ENCODE measurements at places on chromosomes 4 and X.

DNA sequence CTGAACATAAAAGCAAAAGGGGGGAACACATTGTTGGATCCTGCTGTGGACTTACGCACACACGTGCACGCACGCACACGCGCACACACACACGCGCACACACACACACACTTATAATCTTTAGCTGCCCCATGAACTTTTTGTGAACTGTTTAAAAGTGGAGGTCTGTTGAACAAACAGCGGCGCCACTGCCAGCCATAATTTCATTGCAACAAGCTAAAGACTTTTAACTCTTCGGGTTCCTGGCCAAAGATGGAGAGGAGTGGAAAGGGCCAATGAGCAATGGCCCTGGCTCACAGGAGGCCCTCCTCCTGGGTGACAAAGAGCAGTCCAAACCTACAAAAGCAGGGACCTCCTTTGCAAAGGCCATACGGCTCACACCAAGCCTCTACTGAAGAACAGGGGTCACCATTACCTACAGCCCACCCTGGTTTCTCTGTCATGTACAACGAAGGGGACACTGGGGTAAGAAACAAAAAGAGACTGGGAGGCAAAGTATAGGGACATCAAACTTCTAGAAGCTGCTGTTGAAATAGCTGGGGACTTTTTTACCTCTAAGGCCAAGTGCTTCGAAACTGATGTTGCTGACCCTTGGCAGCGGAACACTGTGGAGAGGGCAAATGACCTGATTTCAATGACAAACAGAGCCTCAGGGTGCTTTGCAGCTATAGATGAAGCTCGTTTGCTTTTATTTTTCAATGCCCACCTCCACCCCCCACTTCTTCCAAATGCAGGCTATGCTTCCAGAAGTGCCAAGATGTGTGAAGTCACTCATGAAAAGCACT lies 16.7 kb downstream of the BCOR start:
- DNase-seq: no peak

GRCh38 chr4:144104509-144105130 lies 35.9 kb downstream of the GYPA start:
- no peak for DNase-seq

DNA sequence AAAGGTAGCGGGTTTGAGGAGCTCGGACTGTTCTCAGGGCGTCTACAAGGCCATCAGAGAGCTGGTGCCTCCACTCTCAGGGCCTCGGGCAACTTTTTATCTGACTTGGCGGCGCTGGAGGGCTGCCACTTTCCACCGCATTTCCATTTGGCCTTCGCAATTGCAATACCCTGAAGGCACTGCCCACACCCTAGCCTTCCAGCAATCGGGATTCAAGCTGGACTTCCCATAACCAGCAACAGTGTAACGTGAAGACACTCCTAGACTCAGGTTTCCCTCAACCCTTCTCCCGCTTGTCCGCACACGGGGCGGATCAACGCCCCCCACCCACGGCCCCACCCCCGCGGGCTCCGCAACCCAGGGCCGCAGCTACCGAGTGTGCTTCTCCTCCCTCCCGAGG lies 50.2 kb upstream of the BCOR start:
- no peak for DNase-seq

GRCh38 chrX:120790552-120790951 lies 85.1 kb downstream of the CT47B1 start:
- no peak for DNase-seq

DNA sequence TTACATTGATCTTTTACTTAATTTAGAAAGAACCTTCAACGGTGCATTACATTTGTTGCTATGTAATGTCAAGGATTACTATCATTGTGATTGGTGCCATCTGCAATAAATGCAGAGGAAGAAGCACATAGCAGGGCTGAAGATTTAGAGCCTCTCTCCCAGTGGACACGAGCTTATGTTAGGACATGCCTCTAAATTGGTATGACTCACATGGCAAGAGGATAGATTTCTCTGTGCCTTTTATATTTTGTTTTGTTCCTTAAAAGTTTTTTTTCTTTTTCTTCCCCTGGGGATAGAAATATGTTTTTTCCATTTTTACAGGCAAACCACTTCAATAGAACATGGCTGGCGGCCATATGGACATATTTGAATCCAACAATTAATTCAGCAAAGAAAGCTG lies 205.0 kb upstream of the HAND2 start:
- DNase-seq: no peak

DNA sequence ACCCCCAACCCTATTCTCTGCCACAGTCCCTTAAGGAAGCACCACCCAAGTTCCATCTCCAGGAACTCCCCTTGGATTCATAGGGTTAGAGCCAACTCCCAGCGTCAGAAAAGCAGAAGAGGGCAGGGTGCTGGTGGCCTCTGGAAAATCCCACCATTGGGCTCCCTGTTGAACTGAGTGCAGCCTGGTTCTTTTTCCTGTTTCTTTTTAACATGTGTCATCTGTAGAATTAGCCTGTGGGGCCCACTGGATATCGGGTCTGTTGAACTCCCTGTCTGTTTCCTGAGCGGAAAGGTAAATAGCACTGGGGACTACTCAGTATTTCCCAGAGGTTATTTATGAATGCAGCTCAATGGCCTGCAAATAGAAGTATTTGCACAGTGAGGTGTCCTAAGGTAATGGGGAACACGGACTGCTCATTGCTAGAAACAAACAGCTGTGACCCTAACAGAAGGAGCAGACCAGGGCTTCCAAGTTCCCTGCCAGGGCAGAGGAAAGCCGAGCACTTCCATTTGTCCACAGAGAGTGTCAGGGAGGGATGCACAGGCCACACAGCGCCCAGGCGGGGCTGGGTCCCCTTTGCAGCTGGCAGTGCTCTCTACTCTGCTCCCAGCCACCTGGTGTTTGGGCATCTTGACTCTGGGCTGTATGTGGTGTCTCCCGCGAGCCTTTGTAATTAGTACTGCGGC lies 102.6 kb downstream of the FHDC1 start:
- no peak for DNase-seq

GRCh38 chr4:3485011-3485791 lies 22.1 kb downstream of the DOK7 start:
- DNase-seq: no peak

- DNase-seq: no peak
Observed at GRCh38 chr4:82524570-82525152, 37.1 kb downstream of the TMEM150C start.

GRCh38 chrX:110450050-110450449 lies 91.4 kb downstream of the RTL9 start:
- peak; percentile 38 for DNase-seq

DNA sequence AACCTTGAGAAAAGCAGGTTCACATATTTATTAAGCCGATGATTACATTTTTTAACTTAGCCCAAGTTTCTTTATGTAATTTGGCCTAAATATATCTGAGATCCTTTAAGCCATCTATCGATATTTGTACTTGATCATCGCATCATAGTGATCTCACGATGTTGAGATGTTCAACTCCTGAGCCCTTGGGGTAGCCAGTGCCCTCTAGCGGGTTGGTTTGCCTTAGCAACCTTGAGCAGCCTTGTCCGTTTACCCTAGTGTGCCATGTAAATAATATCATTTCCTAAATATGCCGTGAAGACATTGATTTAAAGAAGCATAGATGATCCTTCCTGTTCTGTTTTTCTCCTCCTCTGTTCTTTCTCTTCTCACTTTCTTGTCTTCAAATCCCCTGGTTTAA lies 432.2 kb downstream of the RPA4 start:
- no peak for DNase-seq

DNA sequence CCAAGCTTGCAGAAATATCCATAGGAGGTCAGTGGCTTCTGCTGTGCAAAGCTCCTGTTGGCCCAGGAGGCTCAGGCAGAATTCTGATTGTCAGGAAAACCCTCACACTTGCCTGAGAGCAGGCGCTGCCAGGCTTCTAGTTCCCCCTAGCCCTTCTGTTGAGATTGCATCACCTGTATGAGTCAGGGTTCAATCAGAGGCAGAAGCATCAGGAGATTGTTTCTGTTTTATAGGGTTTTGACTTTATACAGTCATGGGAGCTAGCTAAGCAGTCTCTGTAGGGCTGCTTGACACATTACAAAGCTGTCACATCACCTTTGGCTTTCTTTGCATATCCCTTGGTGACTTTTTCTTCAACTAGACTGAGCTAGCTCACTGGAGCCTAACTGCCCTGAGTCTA lies 27.8 kb downstream of the DIPK2B start:
- DNase-seq: no peak

GRCh38 chrX:123964156-123964834 lies 2.8 kb downstream of the STAG2 start:
- DNase-seq: no peak

- no peak for DNase-seq
Observed at GRCh38 chr4:125346616-125347015, 31.9 kb downstream of the FAT4 start.

DNA sequence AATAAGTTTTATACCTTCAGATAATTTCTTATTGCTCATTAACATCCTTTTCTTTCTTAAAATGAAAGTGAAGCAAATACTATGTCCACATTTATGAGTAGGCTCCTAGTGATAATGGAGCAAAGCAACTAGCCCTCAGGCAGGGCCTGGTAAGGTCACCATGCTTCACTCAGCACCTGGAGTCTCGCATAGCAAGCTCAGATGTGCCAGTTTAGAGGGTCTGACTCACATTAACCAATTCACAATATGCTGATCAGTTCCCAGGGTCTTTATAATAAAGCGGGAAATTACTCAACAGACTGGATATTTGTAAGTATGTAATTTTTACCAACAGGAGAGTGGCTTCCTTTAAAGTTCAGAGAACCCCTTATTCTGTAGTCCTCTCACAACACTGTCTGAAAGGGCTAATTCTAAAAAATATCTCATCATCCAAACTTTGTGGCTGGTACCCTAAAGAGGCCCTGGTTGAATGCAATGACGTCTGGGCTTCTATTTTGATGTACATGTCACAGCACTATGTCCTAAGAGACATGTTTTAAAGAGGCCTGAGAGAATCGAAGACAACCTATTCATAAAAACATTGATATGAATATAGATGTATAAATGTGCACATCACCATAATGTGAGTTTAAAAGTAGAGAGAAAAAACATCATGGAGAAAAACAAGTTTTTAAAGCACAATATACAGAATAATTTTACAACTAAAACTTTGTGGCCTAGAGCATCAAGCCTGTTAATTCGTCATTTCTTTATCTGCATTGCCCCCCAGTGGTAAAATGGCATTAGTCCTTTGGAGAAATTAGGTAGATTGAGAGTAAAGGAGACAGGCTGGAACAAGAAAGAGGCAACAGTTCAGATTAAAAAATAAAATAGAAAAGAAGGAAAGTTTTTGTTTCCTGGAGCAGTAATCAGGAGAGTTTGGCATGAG lies 44.3 kb downstream of the IL21 start:
- peak; percentile 12 for DNase-seq

GRCh38 chr4:2301225-2301642 lies 39.3 kb upstream of the MXD4 start:
- DNase-seq: no peak

DNA sequence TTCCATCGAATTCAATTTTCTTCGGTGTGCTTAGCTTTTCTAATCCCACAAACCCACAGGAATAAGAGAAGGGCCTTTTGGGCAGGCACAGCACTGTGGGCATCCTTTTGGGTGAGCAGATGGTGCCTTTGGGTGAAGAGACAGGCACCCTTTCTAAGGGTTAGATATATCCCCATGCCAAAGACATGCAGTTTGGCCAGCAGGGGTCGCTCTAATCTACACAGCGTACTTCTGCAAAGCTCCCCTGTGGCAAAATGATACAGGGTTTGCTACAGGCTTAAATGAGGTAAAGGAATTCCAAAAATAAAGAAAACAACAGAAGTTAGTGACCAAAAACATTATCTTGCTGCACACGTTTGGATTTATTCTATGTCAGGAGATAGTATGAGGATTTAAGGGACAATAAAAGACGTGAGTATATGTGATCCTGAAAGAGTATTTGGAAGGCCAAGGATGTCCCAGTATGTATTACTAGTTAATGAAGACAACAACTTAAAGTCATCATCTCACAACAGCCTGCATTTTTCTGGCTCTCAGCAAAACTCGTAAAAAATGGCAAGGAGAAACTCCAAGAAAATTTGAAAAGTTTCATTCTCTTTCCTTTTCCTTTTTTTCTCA lies 49.5 kb downstream of the PHEX start:
- peak; percentile 62 for DNase-seq

DNA sequence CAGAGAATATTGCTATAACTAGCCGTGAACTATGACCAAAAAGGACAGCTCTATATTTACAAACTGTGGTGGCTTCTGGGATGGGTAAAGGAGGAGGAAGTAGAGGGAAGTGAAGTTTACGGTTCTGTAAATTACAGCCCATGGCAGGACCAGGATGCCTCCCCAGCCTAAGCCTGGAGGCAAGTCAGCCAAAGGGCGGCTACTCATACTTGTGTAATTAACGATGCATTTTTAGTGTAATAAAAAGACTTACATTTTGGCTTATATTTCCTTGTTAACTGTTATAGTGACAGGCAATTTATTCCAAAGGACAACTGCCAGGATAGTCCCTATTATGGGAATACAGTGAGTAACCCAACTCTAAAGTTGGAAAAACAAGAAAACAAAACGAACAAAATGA lies 139.9 kb upstream of the OTUD4 start:
- no peak for DNase-seq

GRCh38 chrX:69029771-69030170 lies 135.5 kb downstream of the PJA1 start:
- no peak for DNase-seq

DNA sequence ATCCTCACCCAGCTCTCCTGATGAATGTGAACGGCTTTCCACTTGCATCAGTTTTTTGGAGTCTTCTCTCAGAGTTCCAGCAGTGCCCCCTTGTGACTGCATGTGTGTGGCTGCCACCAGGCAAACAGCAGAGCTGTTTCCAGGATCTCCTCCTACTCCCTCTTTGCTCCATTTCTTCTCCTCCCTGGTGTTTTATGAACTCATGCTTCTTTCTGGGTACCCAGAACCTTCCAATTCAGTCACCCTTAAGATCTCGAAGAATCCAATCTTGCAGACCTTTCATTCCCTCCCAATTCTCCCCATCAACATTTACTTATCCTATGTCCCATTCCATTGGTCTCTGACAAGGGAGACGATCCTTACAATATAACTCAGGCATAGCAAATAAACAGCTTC lies 6.8 kb upstream of the TCEANC start:
- DNase-seq: no peak

DNA sequence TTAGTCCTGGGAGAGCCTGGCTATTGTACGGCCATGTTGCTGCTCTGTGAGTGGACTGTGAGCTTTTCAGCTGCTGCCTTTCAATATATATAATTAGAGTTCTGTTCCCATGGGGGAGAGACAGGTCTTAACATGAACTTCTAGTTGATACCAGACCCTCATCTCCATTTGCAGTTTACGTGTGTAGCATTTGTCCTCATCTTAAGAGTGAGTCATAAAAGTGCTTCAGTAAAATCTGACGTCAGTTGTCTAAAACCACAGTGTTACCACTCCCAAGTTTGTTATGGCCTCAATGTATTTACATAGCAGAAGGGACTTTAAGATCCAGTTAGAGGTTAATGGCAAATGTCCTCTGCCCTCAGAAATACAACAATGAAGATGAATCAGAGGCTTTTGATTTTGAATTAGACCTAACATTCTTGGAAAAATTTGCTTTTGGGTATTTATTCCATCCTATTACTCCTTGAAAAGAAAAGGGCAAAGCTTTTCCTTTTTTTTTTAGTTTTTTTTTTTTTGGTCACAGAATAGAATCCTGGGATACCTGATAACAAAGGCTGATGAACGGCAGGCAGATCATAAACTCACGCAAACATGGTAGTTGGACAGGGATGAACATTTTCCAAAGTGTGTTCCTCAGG lies 38.6 kb downstream of the PHOX2B start:
- DNase-seq: no peak

- DNase-seq: no peak
Observed at GRCh38 chrX:38898261-38898660, 97.0 kb downstream of the MID1IP1 start.
